Suprapubic skin (tissue), 4 donors: ENCODE measurements at places on chromosomes 12 and 14. TPM values are rescaled to one million over a fixed set of nuclear protein-coding genes. Genes with fewer than 3 reads are reported as not detected.

DNA sequence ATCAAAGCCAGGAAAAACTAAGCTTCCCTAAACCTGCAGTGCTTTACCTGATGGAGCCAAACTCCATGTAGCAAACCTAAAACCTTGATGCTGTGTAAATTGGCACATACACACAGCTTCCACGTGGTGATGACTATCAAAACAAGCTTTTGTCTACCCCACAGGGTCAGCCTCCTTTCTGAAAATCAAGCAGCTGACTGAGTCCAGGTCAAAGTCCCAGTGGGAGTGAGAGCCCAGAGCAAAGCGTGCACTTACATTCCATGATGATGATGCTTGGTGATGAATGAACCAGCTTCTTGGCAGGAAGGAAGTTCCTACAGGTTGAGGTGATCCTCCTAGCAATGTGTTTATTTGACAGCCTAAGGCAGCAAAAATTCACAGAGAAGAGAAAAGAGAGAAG is 630.0 kb upstream of the TBX3 start:
- no peak for DNase-seq

DNA sequence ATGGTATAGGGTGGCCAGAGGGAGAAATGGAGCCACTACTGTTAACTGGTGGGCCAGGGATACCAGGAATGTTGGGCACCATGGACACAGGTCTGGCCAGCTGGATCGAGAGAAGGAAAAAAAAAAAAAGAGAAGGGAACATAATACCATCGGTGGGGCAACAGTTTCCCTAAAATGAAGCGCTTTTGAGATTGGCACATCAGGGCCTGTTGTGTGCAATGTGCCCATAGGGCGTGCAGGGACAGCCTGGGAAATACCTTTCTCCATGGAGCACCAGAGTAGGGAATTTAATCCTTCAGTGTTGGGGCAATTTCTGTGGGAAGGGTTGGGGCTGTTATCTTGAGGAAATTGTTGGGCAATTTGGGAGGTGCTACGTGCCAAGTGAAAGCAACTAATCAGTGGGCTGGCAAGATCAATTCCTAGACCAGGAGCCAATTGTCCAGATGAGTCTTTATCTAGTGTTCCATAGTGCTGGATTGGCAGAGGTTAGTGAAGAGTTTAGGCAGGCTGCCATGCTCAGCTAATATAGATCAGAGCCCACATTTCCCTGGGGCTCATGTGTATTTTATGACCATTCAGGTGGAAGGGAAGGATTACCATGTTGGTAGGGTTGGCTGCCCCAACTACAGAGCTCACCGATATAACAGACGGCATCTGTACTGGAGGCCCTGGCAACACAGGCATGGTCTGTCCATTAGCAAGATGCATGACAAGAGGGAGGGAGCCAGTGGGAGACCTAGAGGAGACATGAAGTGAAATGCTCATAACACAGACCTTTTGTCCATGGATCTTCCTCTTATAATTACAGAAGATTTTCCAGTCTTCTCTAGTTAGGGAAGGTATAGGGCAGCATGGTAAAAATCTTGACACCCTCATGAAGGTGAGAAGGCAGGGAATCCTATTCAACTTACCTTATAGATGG is 25.5 kb upstream of the NPFF start:
- no peak for DNase-seq

GRCh38 chr12:132772606-132773005 is 11.0 kb upstream of the ANKLE2 start:
- DNase-seq, result no peak

DNA sequence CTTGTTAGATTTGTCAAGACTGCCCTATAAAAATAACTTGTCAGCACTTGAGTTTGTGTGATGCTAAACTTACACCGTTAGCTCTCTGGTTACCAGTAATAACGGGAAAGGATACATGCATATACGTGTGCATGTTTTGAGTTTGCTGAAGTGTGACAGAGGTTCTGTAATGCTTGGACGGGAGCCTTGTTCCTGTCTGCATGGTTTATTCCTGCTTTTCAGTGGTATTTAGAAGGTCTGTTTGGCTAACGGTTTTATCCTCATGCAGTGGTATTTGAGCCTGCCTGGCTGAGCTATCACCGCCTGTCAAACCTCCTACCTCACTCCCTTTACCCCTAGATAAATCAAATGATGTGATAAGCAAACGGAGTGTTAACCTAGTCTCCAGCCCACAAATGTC is 305.6 kb downstream of the GALC start:
- no peak for DNase-seq

DNA sequence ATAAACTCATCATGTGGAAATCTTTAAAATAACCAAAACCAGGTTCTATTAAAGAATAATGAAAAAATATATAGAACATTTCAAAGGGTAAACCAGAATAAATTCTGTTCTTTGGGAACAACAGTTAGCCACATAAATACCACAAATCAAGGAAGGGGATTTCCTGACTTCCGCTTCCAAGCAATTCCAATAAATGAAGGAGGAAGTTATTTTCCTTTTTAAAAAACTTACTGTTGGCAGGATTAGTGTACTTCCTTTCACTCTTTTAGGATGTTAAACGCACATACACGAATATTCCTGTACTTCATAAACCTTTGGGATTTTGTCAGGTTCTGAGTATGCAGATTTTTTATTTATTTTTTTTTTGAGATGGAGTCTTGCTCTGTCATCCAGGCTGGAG is 13.7 kb upstream of the LIMA1 start:
- no peak for DNase-seq

GRCh38 chr12:24820872-24821271 is 128.0 kb downstream of the BCAT1 start:
- no peak for DNase-seq

Gene NINJ2
- 9.5 TPM for total RNA-seq

DNA sequence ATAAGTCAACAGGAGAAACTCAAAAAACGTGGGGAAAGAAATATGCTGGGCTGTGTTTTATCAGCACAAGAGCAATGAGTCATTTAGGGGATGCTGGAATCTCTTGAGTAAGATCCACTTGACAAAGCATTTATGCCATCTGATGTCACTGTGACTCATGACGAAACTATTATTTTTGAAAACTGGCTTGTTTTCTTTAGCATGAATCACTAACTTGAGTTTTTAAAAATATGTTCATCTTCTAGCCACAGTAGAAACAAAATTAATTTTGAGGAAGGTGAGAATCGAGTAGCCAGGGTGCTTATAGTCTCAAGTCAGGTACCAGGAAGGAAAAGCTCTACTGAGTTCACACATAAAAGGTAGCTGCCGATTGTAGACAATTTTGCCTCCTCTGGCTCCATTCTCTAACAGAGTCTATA is 456.2 kb upstream of the MGAT4C start:
- no peak for DNase-seq

DNA sequence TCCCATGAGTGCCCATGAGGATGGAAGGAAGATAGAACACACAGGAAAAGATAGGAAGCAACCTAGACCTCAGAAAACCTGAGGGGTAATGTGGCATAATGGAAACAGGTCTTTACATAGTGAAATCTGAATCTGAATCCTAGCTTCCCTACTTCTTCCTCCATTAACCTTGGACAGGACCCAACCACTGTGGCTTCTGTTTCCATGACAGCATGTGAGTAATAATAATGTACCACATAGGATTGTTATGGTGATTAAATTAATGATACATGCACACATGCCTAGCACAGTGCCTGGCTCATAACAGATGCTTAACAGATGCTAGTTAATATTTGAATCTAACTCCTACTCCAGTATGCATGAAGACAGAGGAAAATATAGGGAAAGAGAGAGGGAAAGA is 11.2 kb downstream of the TTC9 start:
- DNase-seq, result no peak

Gene MMP19
- 6.4 TPM for total RNA-seq

Gene ZNF385A
- total RNA-seq, result 134 TPM

- no peak for DNase-seq
Observed at GRCh38 chr12:2190896-2191533, 138.2 kb downstream of the CACNA1C start.

DNA sequence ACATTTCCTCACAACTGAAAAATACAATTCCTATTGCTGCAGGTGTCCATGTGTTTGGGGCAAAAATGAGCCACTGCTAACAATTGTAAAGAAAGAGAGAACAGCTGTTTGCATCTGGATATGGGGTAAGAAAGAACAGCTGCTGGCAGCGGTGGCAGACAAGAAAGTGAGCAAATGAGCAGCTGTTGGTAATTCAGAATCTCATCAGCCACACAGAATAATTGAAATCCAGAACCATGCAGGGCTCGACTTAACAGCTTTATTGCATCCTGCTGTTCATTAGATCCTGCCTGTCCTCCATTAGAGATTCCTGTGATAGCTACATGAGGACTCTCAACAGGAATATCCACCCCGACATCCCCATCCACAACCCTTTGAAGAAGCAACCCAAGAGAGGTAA is 62.5 kb upstream of the TSPAN8 start:
- DNase-seq, result no peak

Gene MUCL1
- total RNA-seq, result 1,397 TPM

DNA sequence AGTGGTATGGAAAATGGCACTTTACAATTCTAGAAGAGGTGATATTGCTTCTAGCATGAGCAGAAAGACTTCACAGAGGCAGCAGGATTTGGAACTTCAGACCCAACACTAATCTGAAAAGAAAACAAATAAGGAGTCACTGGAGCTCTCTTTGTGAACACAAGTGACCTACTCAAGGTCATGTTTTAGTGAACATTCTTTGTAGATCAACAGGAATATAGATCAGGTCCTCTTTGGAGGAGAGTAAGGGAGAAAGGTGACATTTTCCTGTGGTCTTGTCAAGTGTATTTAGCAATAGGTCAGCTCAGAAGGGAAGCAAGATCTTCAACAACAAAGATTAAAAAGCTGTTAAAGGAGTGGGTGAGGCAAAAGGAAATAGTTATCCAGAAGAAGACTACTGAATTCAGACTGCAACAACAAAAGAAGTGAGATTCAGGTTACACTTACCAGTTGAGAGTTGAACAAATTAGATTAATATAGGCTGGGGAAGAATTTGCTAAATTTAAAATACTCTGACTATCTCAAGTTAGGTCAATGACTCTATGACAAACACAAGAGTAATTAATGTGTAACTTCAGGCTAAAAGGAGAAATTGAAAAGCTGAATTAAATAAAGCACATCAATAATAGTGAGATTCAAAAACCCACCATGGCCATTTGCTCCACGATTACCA is 528.2 kb downstream of the RPS29 start:
- DNase-seq, result no peak

Gene NEUROD4
- not detected for total RNA-seq

Gene POU6F1
- total RNA-seq, result 36.5 TPM

- no peak for DNase-seq
Observed at GRCh38 chr12:67794161-67794560, 145.6 kb downstream of the DYRK2 start.

- no peak for DNase-seq
Observed at GRCh38 chr12:125081427-125081826, 16.2 kb downstream of the AACS start.

GRCh38 chr14:21191261-21191808 is 35.5 kb upstream of the OR5AU1 start:
- DNase-seq, result no peak

- DNase-seq, result no peak
Observed at GRCh38 chr12:105214670-105215375, 21.2 kb downstream of the APPL2 start.

DNA sequence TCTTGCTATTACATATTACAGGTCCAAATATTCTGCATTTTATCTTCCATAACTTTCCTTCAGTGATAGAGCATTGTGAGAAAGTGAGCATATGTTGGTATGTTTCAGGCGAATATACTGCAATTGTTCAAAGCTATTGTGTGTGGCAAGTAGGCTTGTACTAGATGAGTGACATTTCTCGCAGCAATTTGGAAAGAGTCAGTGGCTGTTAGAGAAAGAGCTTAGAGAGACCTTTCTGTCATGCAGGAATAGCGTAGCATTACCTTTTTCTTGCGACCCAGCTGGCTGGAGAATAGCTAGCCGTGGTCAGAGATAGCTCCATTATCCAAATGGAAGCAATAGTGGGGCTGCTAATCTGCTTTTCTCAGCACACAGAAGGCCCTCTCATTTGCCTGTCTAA is 678.5 kb upstream of the FOXG1 start:
- DNase-seq, result no peak

Gene TCTN1
- total RNA-seq, result 18.9 TPM

- DNase-seq, result no peak
Observed at GRCh38 chr12:67364228-67364627, 95.1 kb downstream of the CAND1 start.

GRCh38 chr12:104281636-104282035 is 21.9 kb upstream of the EID3 start:
- DNase-seq, result no peak

DNA sequence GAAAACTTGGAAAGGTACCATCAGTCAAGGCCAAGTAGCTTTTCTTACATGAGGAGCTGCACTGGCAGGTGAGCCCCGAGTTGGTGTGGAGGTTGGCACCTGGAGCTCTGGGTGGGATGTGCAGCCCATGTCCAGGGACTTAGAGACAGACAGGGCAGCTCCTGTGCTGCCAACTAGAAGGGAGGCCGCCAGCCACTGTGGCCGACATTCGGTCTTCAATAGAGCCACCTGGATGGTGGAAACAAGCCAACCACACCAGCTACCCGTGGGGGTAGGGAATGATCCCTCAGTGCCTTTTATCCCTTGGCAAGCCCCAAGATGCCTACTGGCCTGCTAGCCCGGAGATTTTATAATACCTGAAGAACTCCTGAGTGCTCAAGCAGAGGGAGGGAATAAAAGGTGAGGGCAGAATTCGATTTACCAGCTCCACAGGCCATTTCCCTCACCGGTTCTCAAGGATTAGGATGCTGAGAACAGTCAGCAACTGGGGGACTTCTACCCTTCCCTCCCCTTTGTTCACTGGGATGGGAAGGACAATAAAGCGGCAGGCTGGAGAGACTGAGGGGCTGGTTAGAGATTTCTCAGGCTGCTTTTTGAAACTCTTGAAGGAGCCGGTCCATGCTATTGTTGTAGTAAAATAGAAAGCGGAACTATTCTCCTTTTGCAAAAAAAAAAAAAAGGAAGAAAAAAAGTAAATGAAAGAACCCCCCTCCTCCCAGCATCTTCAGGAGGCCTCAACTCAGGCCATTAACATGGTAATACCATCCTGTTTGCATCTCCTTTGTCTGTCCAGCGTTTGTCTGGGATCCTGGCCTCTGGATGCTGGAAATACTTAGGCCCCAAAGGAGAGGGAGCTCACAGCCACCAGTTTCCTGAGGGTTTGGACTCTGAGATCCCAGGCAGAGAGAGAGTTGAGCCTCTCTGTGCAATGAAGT is 321.6 kb downstream of the ZFP36L1 start:
- no peak for DNase-seq

Gene CLEC4D
- total RNA-seq, result not detected

Gene G2E3
- total RNA-seq, result 7.5 TPM
